Activated CD4-positive, alpha-beta T cell treated with anti-CD3 and anti-CD28 coated beads, Interleukin-2, Interleukin-4, amounts not matched to agents 100 ng/mL and 50 ng/mL, durations not matched to agents 16 hours and 8 hours (primary cell): ENCODE measurements at places on chromosomes 12 and 14.
A peak's percentile ranks its signal among the peaks of the same experiment; 100 is the strongest.

DNA sequence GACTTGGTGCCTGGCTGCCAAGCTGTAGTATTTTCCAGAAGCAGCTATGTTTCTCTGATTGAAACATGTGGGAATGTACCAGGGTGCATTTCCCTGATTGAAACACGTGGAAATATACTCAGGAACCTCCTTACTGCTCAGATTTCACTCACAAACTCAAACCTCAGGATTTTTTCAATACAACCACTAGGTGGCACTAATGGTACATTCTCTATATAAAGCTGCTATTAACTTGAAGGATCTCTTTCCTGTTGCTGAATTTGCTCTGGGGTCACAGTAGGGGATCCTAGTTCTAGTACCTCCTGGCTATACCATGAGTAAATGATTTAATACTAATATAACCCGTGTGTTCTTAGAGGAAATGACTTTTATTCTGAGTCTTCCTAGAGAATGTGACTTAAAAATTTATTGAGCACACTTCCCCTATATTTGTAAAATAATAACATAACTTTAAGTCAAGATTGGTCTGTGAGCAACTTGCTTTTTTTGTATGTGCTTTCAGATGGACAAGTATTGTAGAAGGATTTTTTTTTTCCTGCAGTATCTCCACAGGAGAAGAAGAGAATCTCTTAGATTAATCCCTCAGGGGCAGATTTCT lies 173.8 kb upstream of the MIS18BP1 start:
- DNase-seq, result peak; percentile 47

GRCh38 chr14:37598747-37599506 lies 3.5 kb downstream of the TTC6 start:
- no peak for DNase-seq

GRCh38 chr14:89340200-89341181 lies 76.5 kb downstream of the FOXN3 start:
- no peak for DNase-seq

DNA sequence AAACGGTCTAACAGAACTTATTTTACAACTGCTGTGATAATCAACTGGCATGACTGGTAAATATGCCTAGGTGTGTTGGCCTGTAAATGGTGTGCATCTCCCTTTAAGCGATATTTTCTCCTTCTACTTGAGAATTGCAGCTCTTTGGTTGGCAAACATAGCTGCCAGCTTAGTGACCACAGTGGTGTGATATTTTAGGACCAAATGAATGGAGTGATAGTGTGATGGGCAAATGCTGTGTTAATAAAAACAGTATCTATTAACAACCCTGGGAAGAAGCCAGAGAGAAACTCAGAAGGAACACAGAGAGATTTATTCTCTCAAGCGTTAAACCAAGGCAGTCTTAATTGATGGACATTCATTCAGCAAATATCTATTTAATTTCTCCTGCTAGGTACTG lies 278.4 kb downstream of the AACS start:
- DNase-seq, result no peak

- DNase-seq, result no peak
Observed at GRCh38 chr12:121918679-121919038, 267 bp downstream of the CFAP251 start.

GRCh38 chr12:53659011-53659551 lies 16.8 kb downstream of the ATP5MC2 start:
- DNase-seq, result no peak

- no peak for DNase-seq
Observed at GRCh38 chr14:61381553-61381952, 60.2 kb downstream of the PRKCH start.

DNA sequence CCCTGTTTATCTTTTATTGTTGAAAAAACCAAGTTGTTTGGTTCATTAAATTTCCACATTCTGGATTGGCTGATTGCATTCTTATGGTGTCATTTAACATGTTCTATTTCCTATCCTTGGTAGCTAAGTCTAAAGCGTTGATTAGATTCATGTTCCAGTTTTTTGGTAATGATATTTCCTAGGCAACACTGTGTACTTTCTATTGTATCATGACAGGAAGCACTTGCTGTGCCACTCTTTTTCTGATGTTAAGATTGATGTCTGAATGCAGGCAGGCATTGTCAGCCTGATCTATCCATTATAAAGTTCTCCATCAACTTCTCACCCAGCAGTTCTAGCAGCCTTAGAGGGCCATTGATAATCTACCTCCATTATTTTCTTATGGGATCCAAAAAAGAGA lies 91.1 kb upstream of the ARID2 start:
- DNase-seq, result no peak

GRCh38 chr14:52551696-52552062 lies 626 bp downstream of the TXNDC16 start:
- peak; percentile 15 for DNase-seq

DNA sequence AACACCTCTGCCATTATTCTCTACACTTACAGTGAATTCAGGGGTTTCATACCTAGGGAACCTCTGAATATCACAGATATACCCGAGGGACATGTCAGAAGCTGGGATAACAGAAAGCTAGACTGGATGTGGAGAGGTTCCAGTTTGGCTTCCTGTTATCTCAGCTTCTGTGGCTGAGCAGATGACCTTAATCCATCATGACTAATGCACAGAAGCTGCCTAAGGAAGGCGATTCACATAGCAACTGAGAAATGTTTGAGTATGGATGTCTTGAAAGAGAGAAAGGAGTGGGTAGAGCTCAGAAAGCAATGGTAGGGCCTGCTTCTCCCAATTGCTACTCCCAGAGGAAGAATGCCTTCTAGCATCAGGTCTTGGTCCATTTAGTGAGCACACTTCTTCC lies 187.6 kb downstream of the RMST start:
- DNase-seq, result no peak

GRCh38 chr14:55794655-55795595 lies 214.9 kb downstream of the KTN1 start:
- no peak for DNase-seq

GRCh38 chr14:42229976-42230375 lies 623.3 kb downstream of the LRFN5 start:
- DNase-seq, result no peak

DNA sequence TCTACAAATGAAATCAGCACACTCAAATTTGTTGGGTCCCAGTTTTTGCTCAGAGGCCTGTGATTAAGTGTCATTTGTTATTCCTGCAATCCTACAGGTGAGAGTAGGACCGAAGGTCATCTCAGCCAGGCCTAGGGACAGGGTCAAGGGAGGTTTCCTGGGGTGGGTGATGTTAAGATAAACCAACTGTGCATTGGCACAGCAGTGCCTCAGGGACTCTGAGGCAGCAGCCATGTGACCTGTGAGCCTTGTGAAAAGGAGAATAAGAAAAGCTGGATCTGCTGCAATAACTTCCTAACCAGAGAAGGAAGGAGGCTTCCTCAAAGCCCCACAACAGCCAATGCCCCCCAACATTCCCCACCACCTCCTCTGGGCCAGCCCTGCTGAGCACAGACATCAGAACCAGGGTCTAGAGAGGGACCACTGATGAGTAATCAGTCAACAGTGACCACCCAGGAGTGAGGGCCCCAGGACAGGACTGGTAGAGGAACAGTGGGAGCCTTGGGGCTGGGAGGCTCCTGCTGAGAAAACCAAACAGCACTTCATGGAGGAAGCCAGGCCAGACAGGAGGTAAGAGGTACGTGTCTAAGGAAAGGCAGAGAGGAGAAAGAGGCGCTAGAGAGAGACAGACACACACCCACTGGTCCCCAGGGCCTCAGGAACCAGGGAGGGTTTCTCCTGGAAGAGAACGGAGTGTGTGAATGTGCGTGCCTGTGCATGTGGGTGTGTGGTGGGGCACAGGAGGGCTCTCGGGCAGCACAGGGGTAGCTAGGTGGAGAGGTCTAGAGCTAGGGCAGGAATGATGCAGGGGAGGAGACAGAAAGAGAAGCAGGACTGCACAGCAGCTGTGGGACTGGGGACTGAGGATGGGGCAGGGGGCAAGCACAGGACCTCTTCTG lies 82.4 kb downstream of the ITPK1 start:
- DNase-seq, result no peak

DNA sequence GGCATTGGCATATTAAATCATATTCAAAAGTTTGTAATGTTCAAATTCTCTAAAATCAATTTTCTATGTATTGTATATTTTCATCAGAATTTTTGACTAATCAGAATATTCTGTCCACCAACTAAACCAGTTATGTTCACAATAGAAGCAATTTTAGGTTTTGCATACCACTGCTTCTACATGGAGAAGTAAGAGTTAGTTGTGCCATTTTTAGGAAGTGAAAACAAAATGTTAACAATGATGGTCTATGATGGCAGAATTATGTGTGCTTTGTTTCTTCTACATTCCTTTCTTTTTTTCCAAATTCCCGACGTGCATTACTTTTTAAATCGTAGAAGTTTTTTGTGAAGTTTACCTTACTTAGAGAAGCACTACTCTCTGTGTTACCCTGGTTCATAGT lies 29.5 kb downstream of the ABHD12B start:
- DNase-seq, result no peak

GRCh38 chr12:97397008-97397407 lies 65.6 kb upstream of the RMST start:
- no peak for DNase-seq
